ENCODE measurements at places on chromosomes 6 and 20. TPM values are rescaled to one million over a fixed set of nuclear protein-coding genes. Genes with fewer than 3 reads are reported as not detected.

SIGLEC1 gene
- 0.16 TPM for total RNA-seq

DNAH8 gene
- under 0.01 TPM for total RNA-seq

DNA sequence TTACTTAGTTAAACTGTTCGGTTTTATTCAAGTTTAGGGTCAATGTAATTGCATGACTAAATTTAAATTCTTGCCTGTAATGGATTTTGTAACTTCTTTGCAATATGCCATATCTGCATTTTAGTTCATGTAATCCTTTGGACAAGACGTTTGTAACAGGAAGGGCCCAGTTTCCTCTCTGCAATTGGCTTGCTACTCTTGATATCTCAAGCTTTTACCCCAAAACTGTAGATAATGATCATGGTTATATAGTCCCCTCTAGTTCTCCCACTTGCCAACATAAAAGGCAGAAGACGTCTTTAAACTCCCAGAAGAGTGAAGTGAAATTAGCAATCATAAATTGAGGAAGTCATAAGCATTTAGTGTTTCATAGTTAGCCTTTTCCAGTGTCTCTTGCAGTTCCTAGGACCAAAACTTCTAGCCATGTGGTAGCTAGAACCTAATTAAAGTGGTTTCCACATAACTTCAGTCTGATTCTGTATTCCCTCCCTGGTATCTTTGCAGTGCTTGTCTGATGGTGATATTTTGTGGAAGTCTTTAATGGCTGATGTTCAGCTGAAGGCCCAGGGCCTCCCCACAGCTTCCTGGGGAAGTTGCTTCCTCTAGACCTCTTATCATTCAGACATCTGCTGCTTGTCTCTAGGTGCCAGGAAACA is 117.8 kb upstream of the SUPT3H start:
- no peak for DNase-seq

GRCh38 chr6:19024737-19025136 is 637.6 kb downstream of the RNF144B start:
- DNase-seq, result no peak

GRCh38 chr6:53199765-53200164 is 51.1 kb upstream of the GCM1 start:
- no peak for DNase-seq

DNA sequence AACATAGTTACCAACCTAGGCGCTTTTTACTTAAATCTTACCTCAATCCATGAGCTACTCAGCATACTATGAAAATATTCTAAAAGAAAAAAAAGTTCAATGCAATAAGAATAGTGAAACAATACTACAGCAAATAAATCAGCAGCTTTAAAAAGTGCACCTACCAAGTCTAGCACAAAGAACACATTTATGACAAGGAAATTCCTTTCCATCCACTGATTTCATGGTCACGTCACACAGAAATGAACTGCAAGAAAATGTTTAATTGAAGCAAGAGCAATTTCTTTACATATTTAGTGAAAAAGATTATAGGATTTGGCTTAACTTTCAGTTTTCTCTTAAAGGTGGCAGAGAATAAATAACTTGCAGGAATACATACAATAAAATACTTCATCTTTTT is 36.2 kb downstream of the IBTK start:
- DNase-seq, result no peak

DNA sequence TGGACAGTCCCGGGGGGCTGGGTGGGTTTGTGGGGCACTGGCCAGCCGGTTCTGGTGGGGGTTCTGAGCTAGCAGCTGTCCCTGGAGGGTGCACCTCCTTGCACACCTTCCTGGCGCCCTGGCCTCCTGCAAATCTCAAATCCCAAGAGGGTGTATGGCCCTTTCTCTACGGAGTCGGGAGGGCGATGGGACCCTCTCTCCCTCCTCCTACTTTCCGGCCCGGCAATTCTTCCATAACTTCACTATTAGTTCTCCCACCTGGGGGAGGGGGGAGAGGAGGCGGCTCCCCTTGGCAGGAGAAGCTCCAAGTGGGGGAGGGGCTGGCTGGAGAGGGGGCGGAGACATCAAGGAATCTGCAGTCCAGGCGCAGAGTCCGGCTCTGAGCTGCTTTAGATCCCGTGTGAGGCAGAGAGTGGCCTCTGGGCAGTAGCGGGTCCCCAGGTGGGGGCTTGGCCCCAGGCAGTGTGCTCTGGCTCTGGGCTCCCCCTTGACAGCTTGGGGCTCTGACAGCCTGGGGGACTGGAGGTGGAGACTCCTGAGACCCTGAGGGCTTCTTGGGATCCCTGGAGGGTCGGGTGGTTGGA is 1.4 kb upstream of the LAMA5 start:
- no peak for DNase-seq

GRCh38 chr6:121791396-121792315 is 356.2 kb downstream of the GJA1 start:
- no peak for DNase-seq

GRCh38 chr6:43170417-43170930 is 595 bp upstream of the SRF start:
- no peak for DNase-seq

Data from occipital lobe (tissue), 3 donors.